ENCODE measurements at places on chromosomes 1 and 21.

GRCh38 chr1:206978259-206978658 lies 8.0 kb upstream of the FCAMR start:
- no peak for DNase-seq

- no peak for DNase-seq
Measured at GRCh38 chr1:37043101-37043500, 8.8 kb upstream of the GRIK3 start.

GRCh38 chr1:24717887-24718650 lies 27.2 kb upstream of the CLIC4 start:
- no peak for DNase-seq

GRCh38 chr1:11531314-11531870 lies 52.4 kb downstream of the DISP3 start:
- DNase-seq, result no peak

DNA sequence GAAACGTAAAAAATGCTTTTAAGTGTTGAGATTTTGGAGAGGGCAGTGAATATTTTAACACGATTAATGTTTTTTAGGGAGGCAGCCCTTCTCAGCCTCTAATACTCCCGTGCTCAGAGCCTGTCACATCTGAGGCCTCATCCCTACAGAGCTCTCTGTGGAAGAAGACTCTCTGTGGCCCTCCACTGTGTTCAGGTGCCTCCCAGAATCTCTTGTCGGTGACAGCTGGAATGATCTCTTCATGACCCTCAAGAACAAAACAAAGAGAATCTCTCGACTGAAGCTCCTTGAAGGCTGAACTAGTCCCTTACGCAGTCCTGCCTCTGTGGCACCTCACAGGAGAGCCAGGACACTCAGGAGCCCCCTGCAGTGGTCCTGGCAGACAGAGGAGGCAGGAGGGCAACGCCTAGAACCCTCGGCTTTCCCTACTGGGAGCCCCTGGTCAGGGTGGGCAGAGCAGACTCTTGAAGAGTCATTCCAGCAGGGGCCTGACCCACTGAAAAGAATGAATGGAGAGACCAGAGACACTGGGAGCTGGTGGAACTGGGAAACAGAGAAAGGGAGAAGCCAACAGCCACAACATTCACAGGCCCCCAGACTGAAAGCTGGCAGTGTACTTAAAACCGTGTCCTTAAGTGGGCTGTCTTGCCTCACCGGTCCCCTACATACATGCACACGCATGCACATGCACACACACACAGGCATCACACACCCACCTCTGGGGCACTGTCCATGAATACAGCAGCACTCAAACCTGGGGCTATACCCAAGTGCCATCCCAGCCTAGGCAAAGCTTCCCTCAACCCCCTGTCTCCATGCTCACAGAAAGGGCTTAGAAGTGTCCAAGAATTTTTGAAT lies 67.5 kb upstream of the ANGPTL1 start:
- no peak for DNase-seq

DNA sequence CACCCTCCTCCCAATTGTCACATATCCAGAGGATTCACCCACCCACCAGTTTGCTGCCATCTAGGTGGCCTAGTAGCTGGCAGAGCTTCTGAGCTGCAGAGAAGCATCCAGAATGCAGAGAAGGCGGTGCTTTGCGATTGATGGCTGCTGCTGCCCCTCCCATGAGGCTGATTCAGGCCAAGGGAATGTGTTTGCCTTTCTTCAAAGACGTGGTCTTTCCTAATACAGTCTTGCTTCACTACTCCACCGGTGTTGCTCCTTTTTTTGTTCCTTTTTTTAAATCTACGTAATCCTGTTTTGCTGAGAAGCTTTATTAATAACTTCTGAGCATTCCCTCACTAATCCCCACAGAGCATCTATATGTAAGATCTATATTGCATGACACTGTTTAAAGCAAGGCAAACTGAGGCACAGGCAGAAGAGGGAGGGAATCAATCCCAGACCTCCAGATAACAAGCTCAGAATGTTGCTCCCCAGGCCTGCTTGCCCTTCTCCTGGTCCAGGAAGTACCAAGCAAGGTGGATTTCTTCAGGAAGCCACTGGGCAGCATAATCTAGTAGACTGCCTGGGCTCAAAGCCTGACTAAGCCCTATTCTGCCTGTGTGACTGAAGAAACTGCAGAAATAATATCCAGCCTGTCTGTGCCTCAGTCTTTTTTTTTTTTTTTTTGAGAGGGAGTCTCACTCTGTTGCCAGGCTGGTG lies 275.5 kb upstream of the FMN2 start:
- no peak for DNase-seq

GRCh38 chr1:244657421-244657820 lies 4.5 kb downstream of the DESI2 start:
- DNase-seq, result no peak

DNA sequence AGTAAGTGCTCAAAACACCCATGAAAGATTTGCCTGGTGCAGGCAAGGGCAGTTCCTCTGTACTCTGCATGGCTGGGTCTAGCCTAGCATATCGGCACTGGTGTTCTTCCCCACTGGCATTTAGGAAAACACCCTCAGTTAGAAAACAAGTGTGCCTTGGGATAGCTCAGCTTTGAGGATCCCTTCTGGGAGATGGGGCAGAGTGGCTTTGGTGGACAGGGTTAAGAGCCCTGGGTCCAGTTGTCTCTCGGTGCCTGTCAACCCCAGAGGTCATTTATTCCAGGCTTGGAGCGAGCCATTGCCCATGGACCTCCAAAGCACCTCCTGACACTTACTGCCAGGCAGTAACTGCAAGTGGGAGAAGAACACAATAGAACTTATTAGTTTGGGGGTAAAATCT lies 80.8 kb upstream of the DIRAS3 start:
- DNase-seq, result no peak

DNA sequence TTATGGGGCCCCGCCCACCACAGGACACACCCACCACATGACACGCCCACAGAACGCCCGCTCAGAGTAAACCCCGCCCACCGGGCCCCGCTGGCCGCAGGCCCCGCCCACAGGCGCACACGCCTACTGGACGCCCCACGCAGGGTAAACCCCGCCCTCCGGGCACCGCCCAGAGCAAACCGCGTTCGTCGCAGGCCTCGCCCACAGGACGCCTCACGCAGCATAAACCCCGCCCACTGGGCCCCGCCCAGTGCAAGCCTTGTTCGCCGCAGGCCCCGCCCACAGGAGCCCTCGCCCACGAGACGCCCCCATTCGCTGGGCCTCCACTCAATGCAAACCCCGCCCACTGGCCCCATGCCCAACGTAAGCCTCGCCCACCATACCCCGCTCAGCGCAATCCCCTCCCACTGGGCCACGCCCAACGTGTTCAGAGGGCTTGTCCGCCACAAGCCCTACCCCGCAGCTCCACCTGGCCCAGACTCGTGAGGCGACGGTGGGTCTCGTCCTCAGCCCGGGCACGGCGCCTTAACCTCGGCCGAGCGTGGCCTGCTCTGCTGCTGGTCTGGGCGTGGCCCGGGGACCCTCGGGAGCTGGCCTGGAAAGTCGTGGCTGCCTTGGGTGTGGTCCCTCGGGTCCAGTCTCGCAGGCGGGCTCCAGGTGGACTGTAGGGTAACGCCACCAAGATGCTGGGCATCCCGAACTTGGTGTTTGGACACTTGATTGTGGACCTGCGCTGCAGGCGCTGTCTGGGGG lies 401 bp upstream of the TMEM52 start:
- peak; percentile 100 for DNase-seq

DNA sequence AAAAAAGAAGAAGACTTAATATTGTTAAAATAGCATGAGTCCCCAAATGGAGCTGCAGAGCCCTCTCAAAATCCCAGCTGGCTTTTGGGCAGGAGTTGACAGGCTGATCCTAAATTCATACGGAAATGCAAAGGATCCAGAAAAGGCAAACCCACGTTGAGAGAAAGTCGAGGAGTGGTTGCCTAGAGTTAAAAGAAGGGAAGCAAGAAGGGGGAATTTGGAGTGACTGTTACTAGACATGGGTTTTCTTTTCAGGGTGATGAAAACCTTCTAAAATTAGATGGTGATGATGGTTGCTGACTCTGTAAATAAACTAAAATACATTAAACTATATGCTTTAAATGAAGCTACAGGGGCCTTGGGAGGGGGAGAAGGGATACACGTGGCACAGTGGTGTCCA lies 1.6 kb downstream of the DNMT3L start:
- DNase-seq, result no peak

- no peak for DNase-seq
Measured at GRCh38 chr1:11101347-11101746, 1.7 kb upstream of the EXOSC10 start.

DNA sequence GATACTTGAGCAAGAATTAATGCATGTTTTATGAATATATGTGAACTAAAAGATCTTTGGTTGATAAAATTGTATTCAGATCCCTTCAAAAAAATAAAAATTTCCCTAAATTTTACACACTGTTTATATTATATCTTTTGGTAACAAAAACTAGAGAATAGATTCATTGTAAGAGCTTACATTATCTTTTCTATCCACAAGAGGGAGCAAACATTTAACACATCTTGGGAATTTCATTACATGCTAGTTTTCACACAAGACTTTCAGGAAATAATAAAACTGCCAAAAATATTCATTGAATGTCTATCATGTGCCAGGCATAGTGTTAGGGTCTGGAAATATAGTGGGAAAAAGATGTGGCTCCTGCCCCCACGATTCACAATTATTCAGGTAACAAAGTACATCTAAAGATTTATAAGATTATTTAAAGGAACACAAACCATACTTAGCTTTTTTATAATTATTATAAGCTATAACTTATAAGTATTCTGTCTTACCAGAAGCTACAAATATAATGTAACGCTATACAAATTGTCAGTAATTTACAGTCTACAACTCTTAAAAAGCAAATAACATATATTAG lies 30.6 kb downstream of the FAF1 start:
- no peak for DNase-seq

DNA sequence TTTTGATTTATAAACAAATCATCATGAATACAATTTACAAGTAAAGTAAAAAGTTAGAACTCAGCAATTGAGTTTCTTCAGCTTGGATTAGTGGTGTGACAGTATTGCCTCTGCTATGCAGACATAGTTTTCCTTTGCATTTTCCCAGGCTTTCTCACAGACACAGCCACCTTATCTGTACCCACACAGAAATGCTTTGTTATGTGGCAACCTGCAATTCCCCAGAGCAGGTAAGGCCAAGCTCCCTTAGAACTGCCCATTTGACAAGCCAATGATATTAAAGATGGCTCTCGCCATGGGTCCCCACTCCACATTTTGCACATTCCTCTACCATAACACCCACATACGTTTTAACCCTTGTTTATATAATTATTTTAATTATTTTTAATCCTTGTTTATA lies 14.2 kb downstream of the FMO5 start:
- no peak for DNase-seq

- DNase-seq, result no peak
Measured at GRCh38 chr1:58977598-58977997, 193.8 kb upstream of the JUN start.

- DNase-seq, result no peak
Measured at GRCh38 chr1:231355171-231355570, 17.1 kb downstream of the SPRTN start.

DNA sequence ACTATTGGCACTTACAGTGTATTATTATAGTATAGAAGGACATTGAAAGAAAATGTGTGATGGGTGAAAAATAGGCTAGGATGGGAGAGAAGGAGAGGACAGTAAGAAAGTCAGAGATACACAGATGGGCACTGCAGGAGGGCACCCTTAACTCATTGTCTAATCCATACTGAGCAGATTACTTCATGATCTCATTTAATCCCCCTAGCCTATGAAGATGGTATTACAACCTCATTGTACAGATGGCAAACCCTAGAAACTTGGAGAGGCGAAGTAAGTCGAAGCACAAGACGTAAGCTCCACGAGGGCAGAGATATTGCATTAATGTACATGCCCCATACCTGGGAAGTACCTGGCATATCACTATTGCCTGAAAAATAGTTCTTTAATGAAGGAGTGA lies 346.9 kb upstream of the DAB1 start:
- no peak for DNase-seq

- DNase-seq, result no peak
Measured at GRCh38 chr1:223678841-223679240, 13.3 kb upstream of the CAPN8 start.

DNA sequence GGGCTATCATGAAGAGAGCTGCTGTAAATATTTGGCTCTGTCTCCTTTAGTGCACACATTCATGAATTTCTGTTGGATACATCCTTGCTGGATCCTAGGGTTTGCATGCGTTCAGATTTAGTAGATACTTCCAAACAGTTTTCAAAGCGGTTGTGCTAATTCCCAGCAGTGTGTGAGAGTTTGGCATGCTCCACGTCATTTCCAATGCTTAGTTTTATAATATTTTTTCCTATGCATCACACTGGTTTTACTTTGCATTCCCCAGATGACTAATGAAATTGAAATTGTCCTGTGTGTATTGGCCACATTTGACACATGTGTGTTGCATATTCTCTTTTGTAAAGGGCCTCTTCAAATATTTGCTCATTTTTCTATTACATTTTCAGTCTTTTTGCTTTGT lies 18.5 kb upstream of the AADACL3 start:
- no peak for DNase-seq

DNA sequence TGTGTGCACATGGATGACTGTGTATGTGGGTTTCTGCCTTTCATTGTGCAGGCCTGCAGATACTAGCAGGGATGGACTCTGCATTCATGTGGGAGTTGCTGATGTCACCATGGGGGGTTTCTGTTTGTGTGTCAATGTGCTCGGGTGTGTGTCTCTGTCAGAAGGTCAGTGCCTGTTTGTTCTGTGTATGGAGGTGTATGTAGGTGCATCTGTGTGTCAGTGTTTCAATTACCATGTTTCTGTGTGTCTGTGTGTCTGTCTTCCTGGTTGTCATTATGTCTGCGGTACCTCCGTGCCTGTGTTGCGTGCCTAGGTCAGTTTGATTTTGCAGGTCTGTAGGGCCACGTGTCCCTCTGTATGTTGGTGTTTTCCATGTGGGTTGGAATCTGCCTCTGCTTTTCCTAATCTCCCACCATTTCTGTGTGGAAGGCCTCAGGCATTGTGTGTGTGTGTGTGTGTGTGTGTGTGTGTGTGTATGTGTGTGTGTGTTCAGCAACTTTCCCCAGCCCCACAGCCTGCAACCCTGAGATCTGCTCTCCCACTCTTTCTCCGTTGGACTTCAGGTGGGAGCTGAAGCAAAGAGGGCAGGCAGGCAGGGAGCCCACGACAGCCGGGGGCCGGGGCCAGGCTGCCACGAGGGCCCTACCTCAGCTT lies 36.7 kb upstream of the WASF2 start:
- no peak for DNase-seq

GRCh38 chr1:212488436-212489283 lies 55.9 kb downstream of the NENF start:
- no peak for DNase-seq

All from effector memory CD8-positive, alpha-beta T cell (primary cell).